Brain (organoid and tissue), 16 donors: ENCODE measurements at places on chromosomes 2 and 18. TPM values are rescaled to one million over a fixed set of nuclear protein-coding genes. Genes with fewer than 3 reads are reported as not detected.
A peak's percentile ranks its signal among the peaks of the same experiment; 100 is the strongest.

LIPG gene
- polyA plus RNA-seq = 0.44 TPM

CLEC4F gene
- polyA plus RNA-seq = not detected

SGO2 gene
- 1.1 TPM for polyA plus RNA-seq

RNF138 gene
- polyA plus RNA-seq = 14.9 TPM

B3GNT2 gene
- polyA plus RNA-seq = 4.5 TPM

GRCh38 chr2:207777124-207777523 is 7.4 kb upstream of the FZD5 start:
- DNase-seq = no peak

GRCh38 chr18:79523736-79524180 is 128.0 kb downstream of the NFATC1 start:
- no peak for DNase-seq

- DNase-seq = no peak
These were observed 98.0 kb upstream of the ZSWIM2 start for GRCh38 chr2:186946896-186947467.

- no peak for DNase-seq
These were observed 22.9 kb upstream of the DARS1 start for GRCh38 chr2:136008205-136008865.

- DNase-seq = no peak
These were observed 14.8 kb upstream of the SLC38A11 start for GRCh38 chr2:164969909-164970690.

DNA sequence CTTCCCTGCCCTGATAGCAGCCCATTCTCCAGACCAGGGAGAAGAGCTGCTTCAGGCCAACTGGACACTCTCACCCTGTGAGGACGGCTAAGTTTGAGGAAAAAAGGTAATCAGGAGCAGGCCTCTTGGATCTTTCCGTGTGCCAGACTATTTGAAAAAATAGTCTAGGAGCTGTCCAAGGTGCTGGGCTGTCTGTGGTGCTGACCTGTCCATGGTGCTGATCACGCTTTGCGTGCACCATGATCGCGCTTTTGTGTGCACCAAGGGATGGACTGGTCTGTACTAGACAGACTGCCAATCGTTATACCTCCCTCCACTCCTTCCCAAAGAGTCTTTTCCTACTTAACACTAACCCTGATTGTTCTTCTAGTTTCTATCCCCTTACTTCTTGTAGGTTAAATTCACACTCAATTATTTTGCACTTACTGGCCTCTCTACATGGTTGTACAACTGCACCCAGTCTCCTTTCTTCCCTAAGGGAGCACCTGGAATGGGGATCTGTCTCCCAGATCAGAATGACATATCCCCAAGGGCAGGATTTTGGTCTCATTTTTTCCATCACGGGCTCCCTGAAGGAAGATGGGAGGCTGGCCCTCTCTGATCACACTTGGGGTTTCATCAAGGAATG is 295.4 kb downstream of the CELF4 start:
- DNase-seq = peak; percentile 41

- DNase-seq = no peak
These were observed 10.8 kb downstream of the DLGAP1 start for GRCh38 chr18:4444306-4444705.

GRCh38 chr18:713135-713490 is 683 bp upstream of the ENOSF1 start:
- no peak for DNase-seq
